ENCODE measurements at places on chromosomes 6 and 20.

- no peak for DNase-seq
These were observed 234.3 kb downstream of the PACRG start for GRCh38 chr6:162962093-162962492.

DNA sequence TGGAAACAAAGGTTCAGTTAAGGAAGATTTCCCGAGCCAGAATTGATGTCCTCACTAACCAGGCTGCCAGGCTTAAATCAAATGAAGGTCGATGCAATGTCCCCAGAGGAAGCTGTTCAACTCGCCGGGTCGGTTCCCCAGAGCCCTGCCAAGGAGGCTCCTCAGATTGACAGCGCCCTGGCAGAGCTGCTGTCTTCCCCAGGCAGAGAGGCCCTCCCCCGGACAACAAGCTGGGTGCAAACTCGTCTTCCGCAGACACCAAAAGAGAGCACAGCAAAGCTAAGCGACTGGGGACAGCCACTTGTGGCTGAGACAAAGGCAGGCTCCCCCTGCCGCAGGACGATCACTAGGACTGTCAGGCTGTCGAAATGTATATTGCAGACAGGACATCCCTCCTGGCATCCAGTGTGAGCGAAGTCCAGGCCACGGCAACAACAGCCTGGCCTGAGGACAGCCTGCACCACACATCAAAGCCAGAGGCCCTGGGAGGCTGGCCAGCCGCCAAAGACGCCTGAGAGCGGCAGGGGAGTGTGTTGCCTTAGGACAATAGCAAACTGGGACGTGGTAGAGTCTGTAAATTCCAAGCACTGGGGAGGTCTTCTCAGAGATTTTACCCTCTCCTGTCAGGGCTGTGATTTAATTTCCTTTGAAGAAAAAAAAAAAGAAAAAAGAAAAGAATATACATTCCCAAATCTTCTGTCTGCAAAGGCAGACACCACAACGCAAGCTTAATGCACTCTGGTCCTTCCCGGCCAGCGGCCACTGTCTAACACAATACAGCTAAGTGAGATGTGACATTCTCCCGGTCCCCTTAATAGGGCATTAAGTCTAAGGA lies 99.1 kb downstream of the HIVEP2 start:
- DNase-seq = peak; percentile 85

- DNase-seq = no peak
These were observed 13.4 kb downstream of the AIG1 start for GRCh38 chr6:143074101-143074500.

GRCh38 chr6:133595111-133595761 lies 293.7 kb upstream of the TCF21 start:
- no peak for DNase-seq

- DNase-seq = no peak
These were observed 25.5 kb upstream of the NOL4L start for GRCh38 chr20:32610472-32611218.

DNA sequence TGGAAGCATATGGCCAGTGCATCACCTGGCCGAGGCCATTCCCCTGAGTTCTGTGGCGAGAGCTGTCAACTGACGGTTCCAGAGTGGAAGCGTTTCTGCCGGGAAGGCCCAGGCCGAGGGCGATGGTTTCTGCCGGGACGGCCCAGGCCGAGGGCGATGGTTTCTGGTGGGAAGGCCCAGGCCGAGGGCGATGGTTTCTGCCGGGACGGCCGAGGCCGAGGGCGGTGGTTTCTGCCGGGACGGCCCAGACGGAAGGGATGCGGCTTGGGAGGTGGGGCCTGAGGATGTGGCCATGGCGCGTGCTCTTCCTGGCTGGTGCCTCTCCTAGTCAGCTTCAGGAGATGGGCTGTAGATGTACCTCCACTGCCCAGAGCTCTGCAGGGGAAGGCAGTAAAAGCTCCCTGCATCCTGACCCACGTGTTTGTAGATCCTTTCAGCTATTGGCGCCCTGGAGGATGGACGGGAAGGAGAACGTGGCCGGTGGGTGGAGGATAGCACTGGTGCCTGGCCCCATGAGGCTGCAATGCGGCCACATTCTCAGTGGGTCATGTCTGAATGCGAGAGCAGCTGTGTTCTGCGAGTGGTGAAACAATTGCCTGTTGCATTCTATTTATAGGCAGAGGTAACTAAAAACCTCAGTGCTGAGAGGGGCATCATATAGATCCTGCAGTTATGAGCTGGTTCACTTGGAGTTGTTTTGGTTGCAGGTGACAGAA lies 12.8 kb downstream of the TPD52L2 start:
- DNase-seq = no peak

GRCh38 chr6:42952389-42952788 lies 8.2 kb upstream of the GNMT start:
- DNase-seq = no peak

GRCh38 chr6:14280766-14281293 lies 163.3 kb downstream of the CD83 start:
- DNase-seq = peak; percentile 43

DNA sequence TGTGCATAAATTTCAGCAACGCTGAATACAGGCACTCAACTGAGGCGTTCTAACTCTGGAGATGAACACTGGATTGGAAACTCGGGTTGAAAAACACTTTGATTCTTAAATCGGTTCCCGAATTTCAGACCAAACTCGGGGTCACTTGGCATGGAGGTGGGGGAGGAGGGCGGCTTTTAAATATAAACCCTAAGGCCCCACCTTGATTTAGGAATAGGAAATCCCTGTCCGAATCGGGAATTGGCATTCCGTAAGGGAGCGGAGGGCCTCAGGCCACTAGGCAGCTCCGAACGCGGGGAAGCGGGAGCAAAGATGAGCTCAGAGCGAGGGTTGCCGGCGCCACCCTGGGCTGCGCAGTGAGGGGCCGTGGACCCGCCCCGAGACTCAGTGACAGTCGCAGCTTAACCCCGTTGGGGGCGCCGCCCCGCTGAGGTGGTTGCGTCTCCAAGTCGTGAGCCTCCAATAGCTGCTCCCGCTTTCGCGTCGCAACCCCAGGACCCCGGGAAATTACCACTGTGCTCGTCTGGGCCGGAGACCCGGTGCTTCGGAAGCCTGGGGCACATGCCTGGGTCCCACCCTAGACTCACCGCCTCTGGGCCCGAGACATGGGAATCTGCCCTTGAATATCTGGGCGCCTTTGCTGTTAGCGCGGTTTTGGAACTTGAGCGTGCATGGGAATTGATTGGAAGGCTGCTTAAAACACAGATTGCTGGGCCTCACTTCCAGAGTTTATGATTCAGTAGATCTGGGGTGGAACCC lies 4.6 kb upstream of the SIM1 start:
- peak; percentile 53 for DNase-seq

GRCh38 chr20:25444556-25444955 lies 37.1 kb downstream of the GINS1 start:
- no peak for DNase-seq

DNA sequence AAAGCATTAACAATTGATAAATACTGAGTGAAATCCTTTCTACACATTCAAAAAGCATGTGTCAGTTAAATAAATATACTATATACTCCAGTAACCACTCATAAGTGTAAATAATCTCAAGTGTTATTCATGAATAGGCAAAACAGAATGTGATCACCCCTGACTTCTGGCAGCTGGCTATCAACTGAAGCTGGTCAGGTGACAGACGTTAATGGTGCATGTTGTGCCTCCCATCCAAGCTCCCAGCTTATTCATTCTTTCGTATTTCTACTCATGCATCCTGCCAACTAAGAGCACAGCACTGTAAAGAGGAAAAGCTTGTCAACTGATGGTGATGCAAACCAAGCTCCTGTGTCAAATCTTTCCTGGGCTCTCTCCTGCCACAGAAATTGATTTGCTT lies 7.7 kb downstream of the PSMB1 start:
- no peak for DNase-seq

- DNase-seq = no peak
These were observed 6.1 kb upstream of the CAPN11 start for GRCh38 chr6:44152533-44152932.

GRCh38 chr6:35955071-35955470 lies 34.2 kb upstream of the SRPK1 start:
- no peak for DNase-seq

DNA sequence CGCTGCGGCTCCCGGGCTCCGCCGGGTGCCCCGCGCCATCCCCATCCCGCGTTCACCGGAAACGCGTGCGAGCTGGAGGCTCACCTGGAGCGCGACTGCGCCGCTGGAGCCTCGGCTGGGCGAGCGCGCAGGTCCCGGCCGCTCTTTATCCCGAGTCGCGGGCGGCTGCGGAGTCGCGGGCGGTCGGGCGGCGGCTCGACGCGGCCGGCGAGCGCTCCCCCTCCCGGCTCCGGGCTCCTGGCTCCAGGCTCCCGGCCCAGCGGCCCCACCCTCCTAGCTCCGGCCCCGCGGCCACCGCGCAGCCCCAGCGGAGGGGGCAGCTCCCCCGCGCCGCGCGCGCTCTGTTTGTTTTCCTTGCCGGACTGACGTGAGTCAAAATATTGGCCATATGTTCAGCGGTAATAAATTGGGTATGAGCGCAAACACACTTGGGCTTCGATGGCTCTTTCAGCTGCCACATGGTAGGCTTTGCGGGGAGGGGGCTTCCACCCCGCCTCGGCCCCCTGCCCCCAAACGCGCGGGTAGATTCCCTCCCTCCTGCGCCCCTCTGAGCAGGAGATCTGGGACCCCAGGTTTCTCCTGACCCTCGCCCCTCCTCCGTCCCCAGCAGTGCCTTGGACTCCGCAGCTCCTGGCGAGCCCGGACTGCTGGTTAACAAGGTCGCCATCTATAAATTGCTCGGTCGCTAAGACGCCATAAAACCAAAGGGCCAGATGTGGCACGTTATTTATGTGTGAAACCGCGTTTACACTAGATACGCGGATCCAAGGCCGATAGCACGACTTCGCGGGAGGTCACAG lies 8.8 kb upstream of the NKX2-2 start:
- DNase-seq = peak; percentile 64

DNA sequence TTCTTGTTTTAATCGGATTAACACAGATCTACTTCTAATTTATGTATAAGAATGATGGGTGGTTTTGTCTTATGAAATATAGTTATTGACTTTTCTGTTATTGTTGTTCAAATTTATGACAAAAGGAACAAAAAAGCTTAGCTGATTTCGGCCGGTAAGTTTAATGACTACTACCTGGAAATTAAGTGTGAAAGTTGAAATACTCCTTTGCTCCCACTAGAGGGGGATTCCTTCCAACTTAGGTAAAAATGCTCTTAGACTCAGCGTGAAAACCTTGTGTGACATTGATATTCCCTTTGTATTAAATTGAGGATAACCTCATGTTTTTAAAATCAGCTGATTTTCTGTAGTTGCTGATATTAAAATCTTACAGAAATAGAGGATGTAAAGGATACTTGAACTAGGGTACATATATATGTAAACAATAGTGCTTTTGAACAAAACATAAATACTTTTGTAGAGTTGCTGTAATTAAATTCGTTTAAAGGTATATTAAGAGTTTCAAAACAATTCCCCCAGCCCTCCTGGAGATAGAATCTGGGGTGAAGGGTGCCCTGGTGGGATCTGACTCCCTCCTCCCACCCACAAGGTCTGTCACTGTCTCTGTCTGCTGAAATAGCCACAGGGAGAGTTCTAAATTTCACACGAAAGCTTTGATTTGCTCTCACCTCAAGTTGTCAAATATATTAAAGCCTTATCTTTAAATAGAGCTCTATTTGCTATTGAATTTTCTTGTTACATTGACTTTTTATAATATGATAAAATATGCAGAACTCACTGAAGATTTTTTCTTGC lies 257.5 kb downstream of the ARID1B start:
- no peak for DNase-seq

Data from ecto neural progenitor cell (in vitro differentiated cells).